Aorta (tissue), 5 donors: ENCODE measurements at places on chromosomes 6 and 20. TPM values are rescaled to one million over a fixed set of nuclear protein-coding genes. Genes with fewer than 3 reads are reported as not detected.

The DNAH8 gene
- total RNA-seq: 0.03 TPM

The FAM217A gene
- total RNA-seq: not detected

The BMP5 gene
- 1.5 TPM for total RNA-seq

The RNGTT gene
- 15.5 TPM for total RNA-seq

The GINS1 gene
- total RNA-seq: 1.5 TPM

The UTRN gene
- total RNA-seq: 238 TPM

The RING1 gene
- total RNA-seq: 38.1 TPM

The SLCO4A1 gene
- total RNA-seq: 14.6 TPM

The EDN1 gene
- total RNA-seq: 10.0 TPM

The TNFRSF6B gene
- 11.5 TPM for total RNA-seq

The CASS4 gene
- total RNA-seq: 2.4 TPM

GRCh38 chr20:8749101-8749500, 319.8 kb upstream of the PLCB4 start:
- DNase-seq: no peak

- DNase-seq: no peak
Observed at GRCh38 chr6:134956032-134956431, 6.1 kb upstream of the ALDH8A1 start.

GRCh38 chr6:5401845-5402738, 140.8 kb downstream of the FARS2 start:
- DNase-seq: no peak

GRCh38 chr20:8812817-8813216, 256.1 kb upstream of the PLCB4 start:
- no peak for DNase-seq

- DNase-seq: peak; percentile 40
Observed at GRCh38 chr6:141133836-141134235, 998.9 kb upstream of the GJE1 start.

GRCh38 chr6:8132130-8132529, 29.8 kb upstream of the EEF1E1 start:
- DNase-seq: no peak

DNA sequence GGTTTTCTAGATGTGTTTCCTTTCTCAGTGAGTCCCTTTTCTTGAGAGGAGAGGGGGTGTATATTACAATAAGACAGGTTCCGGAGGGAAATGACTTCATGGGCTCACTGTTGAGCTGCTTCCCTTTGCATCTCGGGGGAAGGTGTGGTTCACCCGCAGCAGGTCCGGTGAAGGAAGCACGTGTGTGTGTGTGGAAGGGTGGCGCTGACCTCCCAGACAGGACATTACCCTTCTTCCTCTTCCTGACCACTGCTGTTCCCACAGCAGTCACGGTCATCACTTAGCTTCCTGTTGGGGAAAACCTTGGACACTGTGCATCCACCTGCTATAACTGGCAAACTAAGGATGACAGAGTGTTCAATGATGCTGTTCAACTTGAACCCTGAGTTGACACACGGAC, 83.6 kb downstream of the PLEKHG1 start:
- DNase-seq: no peak

DNA sequence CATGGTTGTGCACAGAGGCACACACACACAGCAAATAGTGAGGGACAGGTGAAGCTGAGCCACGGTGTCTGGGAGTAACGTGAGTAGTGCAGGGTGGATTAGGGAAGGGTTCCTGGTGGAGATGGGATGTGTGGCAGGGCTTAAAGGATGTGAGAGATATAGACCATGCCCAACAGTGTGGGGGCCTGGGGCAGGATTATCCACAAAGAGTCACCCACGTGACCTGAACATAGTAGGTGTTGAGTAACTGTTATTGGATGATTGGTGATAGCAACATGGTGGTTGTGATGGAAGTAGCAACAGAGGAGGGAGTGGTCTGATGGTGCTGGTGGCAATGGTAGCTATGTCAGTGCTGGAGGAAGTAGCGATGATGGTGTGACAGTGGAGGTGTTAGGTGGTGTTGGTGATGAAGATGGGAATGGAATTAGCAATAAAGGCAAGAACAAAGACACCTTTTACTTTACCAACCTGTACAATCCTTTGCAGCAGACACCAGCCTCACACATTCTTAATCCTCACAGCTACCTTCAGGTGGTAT, 135.1 kb downstream of the MRPL14 start:
- DNase-seq: peak; percentile 31

GRCh38 chr20:32924781-32925180, 66.1 kb downstream of the EFCAB8 start:
- no peak for DNase-seq

- no peak for DNase-seq
Observed at GRCh38 chr6:142266060-142266459, 35.7 kb upstream of the ADGRG6 start.

DNA sequence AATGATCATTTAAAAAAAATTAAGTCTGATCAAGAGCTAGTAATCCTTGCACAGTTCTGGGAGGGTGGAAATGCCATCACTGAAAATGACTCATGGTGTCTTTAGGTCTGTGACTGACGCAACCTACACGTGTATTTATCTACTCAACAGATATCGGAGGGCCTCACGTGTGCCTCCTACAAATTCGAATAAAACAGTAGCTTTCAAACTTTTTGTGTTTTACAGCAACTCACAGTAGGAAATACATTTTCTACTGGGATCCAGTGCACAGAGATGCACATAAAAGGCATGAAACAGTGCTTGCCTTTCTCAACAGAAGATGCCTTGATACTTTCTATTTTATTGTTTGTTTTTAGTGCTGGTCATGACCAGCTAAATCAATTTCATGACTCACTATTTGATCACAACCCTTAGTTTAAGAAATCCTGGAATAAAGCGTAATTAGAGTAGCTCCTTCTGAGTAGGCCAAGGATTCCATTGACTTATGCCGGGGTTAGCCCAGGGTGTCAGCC, 210.0 kb upstream of the SNX9 start:
- no peak for DNase-seq
